ENCODE measurements at places on chromosomes 2 and 18.

DNA sequence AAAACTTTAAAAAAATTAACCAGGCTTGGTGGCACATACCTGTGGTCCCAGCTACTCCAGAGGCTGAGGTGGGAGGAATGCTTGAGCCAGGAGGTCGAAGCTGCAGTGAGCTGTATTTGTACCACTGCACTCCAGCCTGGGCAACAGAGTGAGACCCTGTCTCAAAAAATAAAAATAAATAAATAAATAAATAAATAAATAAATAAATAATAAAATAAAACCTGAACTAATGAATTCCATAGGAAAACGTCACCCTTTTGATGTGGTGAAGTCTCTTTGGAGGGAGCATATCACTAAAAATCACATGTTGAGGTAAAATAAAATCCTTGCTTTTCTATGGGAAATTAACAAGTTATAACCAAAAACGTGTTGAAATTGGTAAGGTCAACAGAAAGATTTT is 29.6 kb upstream of the ITGAV start:
- no peak for DNase-seq

GRCh38 chr2:207251022-207251421 is 85.3 kb upstream of the KLF7 start:
- DNase-seq: no peak

DNA sequence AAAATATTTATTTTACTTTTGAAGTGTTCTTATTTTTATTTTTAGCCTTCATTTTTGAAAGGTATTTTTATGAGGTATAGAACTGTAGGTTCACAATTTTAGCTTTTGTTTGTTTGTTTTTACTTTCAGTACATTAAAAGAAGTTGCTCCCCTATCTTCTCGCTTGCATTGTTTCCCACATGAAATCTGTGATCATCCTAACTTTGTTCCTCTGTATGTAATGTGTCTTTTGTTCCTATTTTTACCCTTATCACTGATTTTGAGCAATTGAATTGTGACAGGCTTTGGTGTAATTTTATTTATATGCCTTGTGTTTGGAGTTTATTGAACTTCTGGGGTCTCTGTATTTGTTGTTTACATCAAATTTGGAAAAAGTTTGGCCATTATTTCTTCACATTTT is 77.8 kb upstream of the TMEM87B start:
- DNase-seq: no peak

DNA sequence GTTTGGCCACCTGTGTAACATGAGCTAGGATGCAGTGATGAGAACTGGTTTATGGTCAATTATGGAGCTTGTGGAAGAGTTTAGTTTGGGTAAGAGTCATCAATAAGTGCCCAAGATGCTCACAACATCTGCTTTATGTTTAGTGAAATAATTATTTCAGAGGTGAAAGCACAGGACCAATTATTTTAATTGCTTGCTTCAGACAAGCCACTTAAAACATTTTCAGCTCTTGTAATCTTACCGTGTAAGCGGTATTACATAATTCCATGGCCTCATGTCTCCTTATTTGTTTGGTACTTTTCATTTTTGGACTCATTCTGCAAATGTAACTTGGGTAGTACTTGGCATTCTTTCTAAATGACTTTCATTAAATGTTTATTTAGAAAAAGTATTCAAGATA is 5.4 kb downstream of the B3GNT2 start:
- DNase-seq: no peak

- no peak for DNase-seq
Observed at GRCh38 chr18:36706134-36706881, 122.5 kb downstream of the TPGS2 start.

GRCh38 chr2:234840336-234840735 is 111.5 kb upstream of the SH3BP4 start:
- no peak for DNase-seq

DNA sequence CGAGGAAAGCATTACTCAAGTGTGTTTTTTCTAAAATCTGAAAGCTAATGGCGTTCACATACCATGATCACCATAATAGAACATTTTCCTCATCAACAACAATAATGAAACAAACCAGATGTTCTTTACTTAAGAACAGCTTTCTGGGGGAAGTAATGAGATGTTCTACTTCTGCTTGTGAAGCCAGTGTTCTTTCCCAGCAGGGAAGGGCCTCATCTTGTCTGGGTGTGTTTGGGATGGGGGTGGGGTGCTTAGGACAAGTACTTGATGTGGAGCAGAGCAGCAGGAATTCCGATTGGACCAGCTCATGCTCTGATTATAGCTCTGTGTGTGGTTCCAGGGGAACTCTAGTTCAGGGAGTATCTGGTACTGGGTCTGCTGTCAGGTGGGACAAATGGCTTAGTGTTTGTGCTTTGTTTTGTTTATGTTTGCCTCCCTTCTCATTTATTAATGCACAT is 163.0 kb upstream of the NOSTRIN start:
- DNase-seq: no peak

DNA sequence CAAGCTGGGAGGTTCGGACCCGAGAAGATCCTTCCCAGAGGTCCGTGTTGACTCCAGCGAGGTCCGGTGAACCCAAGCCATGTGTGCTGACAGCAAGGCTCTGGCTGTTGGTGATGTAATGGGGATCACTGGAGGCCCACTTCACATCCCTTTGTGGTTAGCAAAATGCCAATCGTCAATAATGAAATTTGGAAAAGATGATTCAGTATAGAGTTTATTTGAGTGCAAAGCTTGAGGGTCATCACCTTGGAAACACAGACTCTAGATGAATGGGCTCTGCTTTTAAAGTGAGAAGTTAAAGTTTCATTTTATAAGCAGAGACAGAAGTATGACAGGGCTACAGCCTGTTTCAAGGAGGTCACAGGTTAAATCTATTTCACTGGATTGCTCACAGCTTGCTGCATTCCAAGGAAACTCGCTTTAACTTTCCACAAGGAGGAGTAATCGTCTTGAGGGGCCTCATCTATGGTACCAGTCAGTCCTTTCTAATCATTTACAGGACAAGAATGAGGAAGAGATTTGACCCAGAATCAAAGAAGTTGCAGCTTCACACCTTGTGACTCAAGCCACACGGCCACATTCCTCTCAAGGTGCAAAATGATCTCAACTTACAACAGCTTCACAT is 140.5 kb downstream of the TPO start:
- no peak for DNase-seq

GRCh38 chr2:50401772-50402653 is 629.9 kb downstream of the NRXN1 start:
- DNase-seq: no peak

GRCh38 chr18:39489431-39489830 is 1923.8 kb upstream of the CELF4 start:
- no peak for DNase-seq

DNA sequence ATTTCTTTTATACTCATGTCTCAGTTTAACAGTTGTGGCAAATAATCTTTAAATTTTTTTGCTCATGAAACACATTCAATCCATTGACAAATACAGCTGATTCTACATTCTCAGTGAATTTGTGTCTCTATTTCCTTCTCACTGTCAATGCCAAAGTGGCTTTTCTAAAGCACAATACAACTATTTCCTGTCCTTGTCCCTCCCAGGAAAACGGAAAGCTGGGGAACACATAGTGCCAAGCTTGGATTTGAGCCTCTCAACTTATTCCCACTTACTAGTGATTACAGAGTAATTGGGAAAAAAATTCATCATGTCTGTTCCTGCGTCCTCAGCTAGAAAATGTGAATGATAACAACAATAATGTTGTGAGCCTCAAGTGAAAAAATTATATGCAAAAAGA is 899.7 kb upstream of the CDH2 start:
- DNase-seq: no peak

DNA sequence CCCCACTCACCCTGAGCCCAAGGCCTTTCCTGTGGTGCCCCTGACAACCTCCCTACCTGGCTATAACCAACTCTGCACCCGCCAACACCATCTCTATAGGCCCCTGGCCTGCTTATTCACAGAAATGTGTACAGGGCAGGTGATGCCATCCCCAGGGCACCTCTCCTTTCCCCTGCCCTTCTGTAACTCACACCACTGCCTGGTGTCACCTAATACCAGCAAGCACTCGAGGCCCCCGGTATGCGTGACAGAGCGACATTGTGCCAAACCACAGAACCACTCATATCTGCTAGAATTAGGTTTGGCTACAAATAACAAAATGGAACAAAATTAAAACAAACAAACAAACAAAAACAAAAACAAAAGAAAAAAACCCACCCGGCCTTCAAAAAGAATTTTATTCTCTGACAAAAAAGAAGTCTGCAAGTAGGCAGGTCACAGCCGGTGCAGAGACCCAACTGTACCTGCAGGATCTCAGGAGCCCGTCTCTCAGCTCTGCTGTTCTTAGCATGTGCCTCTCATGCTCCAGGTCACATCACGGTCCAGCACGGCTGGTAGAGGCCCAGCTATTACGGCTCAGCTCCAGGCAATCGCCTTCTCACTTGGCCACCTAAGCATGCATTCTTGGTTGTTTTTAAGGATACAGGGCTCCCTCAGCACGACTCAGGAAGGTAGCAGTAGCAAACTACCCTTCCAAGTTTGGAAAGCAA is 51.4 kb downstream of the FAM178B start:
- DNase-seq: no peak

DNA sequence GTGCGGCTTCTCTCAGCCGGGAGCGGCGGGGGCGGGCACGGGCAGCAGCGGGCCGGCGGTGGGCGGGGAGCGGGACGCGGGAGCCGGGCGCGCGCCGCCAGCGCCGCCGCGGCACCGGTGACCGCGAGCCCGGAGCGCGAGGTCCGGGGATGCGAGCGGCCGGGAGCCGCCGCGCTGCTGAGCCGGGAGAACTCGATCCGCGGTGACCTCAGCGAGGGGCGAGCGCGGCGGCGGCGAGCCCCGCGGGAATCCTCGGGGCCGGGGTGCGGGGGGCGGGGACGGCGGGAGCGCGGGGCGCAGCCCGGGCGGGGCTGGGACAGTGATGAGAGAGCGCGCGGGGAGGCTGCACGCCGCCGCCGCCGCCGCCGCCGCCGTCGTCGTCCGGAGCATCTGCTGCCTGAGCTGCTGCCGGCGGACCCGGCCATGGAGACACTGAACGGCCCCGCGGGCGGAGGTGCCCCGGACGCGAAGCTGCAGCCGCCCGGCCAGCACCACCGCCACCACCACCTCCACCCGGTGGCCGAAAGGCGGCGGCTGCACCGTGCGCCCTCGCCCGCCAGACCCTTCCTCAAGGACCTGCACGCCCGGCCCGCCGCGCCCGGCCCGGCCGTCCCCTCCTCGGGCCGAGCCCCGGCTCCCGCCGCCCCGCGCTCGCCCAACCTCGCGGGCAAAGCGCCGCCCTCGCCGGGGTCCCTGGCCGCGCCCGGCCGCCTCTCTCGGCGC is at the start of gene MTCL1:
MTCL1 (plus strand) TSS at position 319 of the 723 bp plus-strand sequence; CDS start at position 424, 105 bp downstream.
- DNase-seq: no peak

- DNase-seq: no peak
Observed at GRCh38 chr18:54859667-54860421, 31.6 kb downstream of the RAB27B start.

DNA sequence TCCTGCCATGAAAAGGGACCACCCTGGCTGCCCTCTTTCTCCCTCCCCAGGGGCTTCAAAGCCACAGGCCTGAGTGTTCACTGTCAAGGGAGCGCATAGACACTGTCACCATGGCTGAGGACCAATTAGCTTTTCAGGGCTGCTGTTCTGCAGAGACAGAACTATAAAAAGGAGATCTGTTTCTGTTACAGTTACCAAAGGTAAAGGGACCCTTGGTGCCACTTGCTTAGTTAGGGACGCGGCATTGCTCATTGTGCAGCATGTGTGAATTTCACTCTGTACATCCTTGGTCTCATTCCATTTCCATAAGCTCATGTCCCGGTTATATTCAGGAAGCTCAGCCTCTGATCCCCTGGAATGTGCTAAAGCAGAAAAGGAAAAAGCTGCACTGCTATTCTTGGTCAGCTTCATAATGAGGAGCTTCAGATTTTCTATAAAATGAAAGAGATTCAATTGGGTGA is 55.5 kb upstream of the RNF152 start:
- DNase-seq: no peak

DNA sequence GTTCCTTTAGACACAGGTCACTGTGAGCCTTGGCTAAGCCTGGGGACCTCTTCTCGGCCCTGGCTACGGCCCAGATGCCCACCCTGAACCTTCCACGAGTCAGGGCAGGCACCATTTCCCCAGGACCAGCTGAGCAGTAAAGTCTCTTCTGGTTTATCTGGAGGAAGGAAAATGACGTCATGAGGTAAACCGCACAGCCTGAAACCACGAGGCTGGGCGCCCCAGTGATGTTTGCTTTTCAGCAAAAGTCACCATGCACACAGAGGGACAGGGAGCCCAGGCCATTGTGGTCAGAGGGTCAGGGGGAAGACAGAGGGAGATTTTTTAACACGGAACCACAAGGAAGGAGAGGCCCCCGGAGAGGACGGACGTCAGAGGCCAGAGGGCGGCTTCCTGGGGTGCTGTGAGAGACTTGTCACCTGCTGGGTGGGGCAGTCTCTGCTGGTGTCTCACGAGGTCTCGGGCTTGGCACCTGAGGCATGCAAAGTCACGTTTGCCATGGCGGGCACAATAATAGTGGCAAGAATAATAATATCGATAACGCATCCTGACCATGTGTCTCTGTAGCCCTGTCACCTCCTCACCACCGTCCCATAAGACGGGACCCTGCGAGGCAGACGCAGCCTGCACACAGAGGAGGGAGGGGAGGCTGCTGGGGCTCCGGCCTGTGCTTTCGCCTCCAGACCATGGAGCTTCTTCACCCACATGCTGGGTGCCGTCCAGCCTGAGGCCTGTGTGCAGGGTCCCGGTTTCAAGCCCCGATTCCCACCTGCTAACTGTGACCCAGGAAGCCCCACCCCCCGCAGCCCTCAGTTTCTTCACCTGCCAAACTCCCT is 33.2 kb upstream of the FOSL2 start:
- DNase-seq: peak; percentile 71

GRCh38 chr2:37993143-37993542 is 68.1 kb downstream of the RMDN2 start:
- DNase-seq: no peak

DNA sequence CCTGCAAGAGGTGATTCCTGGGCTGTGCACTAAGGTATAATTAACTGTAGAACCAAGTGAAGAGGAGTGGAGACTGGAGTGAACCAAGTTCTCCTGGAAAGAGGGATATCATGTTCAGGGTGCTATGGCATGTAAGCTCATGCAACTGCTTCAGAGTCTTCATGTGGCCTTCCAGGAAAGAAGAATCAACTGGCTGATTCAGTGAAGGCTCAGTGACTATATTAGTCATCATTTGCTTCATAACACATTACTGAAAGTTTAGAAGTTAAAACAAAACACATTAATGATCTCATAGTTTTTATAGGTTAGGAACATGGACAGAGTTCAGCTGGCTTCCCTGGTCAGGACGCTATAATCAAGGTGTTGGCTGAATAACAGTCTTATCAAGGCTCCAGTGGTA is 1200.8 kb upstream of the GYPC start:
- DNase-seq: no peak

DNA sequence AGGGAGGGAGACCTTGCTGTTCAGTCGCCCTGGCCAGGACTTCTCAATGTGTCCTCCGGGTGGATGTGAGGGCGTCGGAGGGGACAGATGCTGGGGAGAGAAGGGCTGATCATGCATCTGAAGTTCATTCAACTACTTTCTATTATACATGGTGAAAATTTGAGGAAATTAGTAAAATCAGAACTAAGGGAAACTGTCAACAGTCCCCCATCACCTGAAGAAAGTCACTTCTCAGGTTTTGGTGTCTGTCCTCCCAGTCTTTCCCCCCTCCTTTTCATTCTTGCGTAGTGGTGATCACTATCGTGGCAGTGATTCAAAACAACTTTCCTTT is 17.4 kb upstream of the ACKR3 start:
- no peak for DNase-seq

Data from stimulated activated CD8-positive, alpha-beta memory T cell treated with anti-CD3 and anti-CD28 coated beads, Interleukin-12 subunit alpha, Interleukin-12 subunit beta, amount 100 ng/mL, for 1 hour (primary cell).